Stimulated activated CD4-positive, alpha-beta T cell treated with anti-CD3 and anti-CD28 coated beads, TNF-alpha, amount 100 ng/mL, for 48 hours (primary cell): ENCODE measurements at places on chromosomes 11 and 22.

- no peak for DNase-seq
Measured at GRCh38 chr11:35852056-35852455, 91.8 kb upstream of the LDLRAD3 start.

DNA sequence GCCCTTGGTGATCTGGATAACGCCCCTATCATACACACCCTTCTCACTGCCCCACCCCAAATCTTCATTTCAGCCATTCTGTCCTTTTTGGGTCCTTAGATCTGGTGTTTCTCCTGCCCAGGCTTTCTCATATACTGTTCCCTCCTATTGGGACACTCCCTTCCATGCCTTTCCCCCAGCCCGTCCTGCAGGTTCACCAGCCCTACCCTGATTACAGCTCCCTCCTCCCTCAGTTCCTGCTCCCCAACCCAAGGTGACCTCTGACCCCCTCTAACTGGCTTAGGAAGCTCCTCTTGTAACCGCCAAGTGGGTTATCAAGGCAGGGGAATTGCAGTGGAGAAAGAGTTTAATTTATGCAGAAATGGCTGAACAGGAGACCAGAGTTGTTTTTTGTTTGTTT, 13.0 kb downstream of the MTFP1 start:
- no peak for DNase-seq

DNA sequence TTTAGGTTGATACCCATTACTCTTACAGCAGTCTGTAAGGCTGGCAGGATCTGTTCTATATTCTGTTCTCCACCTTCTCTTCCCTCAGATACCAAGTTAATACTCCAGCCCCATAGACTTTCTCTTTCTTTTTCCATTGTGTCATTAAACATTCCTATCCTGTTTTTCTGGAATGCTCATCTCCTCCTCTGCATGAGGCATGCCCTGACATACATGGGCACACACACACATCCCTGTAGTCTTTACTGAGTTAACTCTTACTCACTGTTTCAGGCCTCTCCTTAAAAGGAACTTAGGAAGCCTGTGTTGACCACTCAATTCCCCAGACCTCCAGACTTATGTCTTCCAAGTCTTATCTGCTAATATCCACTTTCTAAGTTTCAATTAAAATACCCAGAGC, 476.8 kb downstream of the METTL15 start:
- DNase-seq = no peak

DNA sequence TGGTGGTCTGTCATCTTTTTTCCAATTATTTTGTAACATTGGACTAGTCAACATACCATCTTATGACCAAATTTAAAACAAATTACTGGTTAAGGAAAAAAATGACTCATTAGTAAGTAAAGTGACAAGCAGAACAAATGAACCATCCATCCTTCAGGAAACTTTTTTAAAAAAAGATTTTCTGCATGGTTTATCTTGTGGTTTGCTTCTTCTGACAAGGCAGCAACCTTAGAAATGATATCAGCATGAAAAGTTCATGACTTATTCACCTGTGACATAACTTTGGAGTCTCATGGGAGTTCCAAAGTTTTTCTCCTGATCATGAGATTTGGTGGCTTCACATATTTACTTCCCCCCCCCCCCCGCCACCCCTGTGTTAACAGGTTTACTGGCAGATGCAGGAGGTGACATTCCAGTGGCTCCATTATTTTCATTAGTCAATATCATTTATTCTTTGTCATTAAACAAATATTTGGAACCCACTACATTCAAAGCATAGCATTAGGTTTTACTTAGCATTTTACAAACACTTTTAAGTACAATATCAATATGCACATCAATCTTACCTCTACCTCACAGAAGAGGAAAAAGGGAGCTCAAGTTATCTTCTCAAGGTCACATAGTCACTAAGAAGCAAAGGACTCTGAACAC, 40.7 kb downstream of the DCUN1D5 start:
- DNase-seq = no peak

GRCh38 chr11:70608568-70609470, 210.5 kb downstream of the CTTN start:
- no peak for DNase-seq

GRCh38 chr11:36316049-36316448, 20.0 kb downstream of the PRR5L start:
- DNase-seq = no peak

DNA sequence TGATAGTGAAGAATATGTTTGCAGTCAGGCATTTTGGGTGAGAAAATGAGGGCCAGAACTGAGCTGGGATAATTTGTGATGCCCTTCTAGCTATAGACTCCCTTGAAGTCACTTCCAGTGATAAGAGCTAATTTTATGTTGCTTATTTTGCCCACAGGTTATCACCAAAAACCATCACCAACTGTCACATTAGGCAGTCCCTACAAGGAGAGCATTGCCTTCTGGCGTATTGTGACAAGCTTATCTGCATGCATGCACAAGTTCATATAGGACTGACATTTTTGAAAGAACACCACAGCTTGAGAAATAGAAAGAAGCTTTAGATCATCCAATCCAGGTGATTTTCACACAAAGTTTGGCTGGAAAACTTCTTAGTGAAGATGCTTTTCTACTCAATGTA, 735.3 kb upstream of the RAG2 start:
- DNase-seq = no peak

DNA sequence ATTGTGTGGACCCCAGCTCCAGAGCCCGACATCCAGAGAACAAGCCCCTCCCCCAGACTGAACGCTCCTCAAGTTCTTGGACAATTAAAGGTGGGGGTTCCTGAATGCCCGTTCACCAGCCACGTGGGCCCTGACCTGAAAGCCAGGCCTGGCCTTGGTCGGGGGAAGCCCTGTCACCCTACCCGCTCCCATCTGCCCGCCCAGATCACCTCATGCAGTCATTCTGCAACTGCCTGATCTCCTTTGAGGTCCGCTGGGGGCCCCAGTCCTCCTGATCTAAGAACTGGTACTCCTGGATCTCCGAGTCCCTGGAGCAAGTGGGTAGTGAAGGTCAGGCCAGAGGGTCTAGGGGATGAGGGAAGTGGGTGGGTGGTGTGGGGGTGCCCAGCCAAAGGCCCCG, 9.1 kb upstream of the NAALADL1 start:
- no peak for DNase-seq

DNA sequence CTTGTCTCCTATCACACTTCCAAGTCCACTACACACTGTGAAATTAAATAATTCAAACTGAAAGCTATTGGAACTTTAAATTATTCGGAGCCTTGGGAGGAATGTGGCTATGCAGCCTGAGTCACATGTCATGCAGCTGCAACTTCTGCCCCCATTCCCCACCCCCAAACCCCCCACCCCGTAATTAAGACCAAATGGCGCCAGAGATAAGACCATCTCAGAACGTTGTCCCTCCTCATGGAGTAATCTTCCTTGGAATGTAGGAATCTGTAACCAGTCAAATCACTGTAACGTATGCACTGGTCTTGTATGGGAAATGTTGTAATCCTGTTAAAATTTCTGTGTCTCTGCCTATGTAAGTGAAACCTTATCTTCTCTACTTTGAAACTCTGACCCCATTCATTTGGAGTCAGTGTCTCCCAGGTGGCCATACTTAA, 37.0 kb downstream of the GAB2 start:
- DNase-seq = no peak

GRCh38 chr11:93542811-93543229, 371 bp downstream of the SMCO4 start:
- no peak for DNase-seq

- DNase-seq = no peak
Measured at GRCh38 chr22:31229402-31230079, 17.4 kb downstream of the LIMK2 start.

DNA sequence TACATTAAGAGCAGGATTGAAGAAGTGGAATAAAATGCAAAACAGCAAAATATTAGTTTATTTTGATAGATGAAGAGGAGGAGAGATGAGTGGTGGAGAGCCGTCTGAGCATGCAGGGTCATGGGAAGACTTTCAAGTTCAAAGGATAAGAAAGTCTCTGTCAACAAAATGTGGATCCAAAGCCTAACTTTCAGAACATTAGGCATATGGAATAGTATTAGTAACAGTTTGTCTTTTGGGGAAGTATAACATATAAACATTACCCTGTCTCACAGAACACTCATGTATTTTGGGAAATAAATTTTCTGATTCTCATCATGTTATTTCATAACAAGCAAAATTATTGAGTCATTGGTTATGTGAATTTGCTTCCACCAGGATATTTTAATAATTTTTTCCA, 104.3 kb upstream of the CEP126 start:
- DNase-seq = no peak

DNA sequence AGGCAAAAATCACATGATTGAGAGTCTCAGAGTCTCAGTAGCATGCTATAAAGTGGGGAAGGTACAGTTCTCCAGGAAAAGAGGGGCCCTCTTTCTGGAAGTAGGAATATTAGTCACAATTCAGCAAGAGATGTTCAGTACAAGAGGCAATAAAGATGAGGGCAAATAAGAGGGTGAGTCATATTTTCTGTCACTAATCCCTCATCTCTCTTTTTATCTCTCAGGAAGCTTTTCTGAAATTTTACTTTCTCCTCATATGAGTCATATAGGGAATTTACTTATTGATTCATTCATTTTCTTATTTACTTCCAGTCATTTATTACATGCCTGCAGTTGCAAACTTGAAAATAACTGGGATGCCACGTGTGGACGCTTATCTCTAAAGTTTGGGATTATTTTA, 3.4 kb upstream of the NXPE1 start:
- DNase-seq = no peak

DNA sequence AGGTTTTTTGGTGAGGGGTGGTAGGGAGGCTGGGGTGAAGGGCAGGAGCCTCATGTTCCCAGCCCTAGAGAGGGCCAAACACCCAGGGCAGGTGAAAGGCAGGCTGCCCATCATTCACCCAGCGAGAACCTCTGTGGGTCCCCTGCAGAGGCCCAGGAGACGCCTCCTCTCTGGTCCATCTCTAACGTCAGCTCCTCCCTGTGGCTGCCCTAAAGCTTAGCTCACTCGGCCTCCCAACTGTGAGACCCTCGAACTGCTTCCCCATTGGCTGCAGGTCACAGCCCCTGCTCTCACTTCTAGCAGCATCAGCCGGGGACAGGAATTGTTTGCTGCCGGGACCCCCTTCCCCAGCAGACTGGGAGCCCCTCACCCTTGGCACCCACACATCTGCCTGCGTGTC, 615 bp upstream of the NFAM1 start:
- DNase-seq = no peak

DNA sequence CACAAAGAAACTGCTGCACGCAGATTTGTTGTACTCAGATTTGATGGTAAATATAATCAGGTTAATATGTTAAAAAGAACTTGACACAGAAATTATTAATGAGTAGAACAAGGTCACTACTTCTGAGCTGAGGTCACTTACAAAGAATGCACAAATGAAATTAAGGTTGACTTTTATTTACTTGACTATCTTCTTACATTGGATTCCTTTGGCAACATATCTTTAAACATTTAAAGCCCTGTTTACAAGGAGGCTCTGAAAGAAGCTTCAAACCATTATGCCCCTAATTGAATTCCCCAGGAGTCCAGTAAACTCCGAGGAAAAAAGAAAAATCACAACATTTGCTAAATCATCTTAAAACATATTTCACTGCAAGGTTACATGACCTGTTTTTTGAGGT, 245.5 kb downstream of the SOX6 start:
- DNase-seq = no peak

DNA sequence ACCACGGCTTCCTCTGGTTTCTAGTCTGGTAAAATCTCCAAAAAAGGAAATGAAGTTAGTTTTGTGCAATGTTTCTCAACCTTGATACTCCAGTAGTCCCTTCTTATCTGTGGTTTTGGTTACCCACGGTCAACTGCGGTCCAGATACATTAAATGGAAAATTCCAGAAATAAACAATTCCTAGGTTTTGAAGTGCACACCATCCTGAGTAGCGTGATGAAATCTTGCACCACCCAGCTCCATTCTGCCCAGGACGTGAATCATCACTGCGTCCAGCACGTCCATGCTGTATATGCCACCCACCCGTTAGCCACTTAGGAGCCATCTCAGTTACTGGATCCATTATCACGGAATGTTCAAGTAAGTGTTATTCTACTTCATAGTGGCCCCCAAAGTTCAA, 117.0 kb downstream of the FBXO7 start:
- DNase-seq = no peak

GRCh38 chr11:5280582-5281102, 10.9 kb upstream of the HBE1 start:
- DNase-seq = peak; percentile 2

GRCh38 chr11:108235633-108236032, 12.8 kb downstream of the ATM start:
- no peak for DNase-seq

GRCh38 chr11:124313849-124314248, at the start of gene OR8D1:
TSS of gene OR8D1 (minus strand) at chr11:124313949. CDS start at chr11:124310766, 3,183 bp downstream.
- no peak for DNase-seq

- no peak for DNase-seq
Measured at GRCh38 chr11:69220561-69221051, 64.9 kb downstream of the SMIM38 start.

DNA sequence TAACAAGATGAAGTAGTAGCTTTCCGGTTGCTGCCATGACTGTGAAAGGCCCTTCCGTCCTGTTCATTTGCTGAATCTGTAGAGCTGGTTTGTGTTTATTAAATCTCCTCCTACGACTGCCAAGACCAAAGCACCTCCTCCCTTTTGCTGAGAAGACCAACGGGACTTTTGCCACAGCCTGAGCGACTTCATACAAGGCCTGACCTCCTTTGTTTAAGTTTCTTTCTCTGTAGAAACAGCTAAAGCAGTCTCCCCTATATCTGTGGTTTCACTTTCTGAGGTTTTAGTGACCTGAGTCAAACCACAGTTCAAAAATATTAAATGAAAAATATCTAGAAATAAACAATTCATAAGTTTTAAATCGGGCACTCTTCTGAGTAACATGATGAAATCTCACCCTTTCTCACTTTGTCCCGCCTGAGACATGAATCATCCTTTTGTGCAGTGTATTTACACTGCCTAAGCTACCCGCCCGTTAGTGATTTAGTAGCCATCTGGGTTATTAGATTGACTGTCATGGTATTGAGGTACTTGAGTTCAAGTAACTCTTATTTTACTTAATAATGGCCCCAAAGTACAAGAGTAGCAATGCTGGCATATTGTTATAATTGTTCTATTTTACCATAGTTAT, 119.1 kb upstream of the LRRC4C start:
- no peak for DNase-seq
